WTC11 (cell line): ENCODE measurements at places on chromosomes 1 and 21.

- no peak for DNase-seq
Observed at GRCh38 chr1:55654750-55655149, 439.6 kb upstream of the USP24 start.

- DNase-seq: no peak
Observed at GRCh38 chr1:54398963-54399528, 7.1 kb downstream of the SSBP3 start.

- DNase-seq: no peak
Observed at GRCh38 chr1:98557895-98558294, 103.6 kb upstream of the SNX7 start.

- DNase-seq: peak; percentile 59
Observed at GRCh38 chr1:2528966-2529783, 888 bp downstream of the HES5 start.

- no peak for DNase-seq
Observed at GRCh38 chr1:24202987-24203386, 15.9 kb upstream of the IFNLR1 start.

GRCh38 chr1:154502066-154502743, at the start of the genes SHE and TDRD10:
TSS of gene SHE (minus strand) at chr1:154502412. CDS start at chr1:154502026, 386 bp downstream.
TSS of gene TDRD10 (plus strand) at chr1:154502219. CDS start at chr1:154506904, 4,685 bp downstream.
- peak; percentile 55 for DNase-seq
